ENCODE measurements at places on chromosomes 16 and 17.

- peak; percentile 15 for DNase-seq
These were observed 4.8 kb downstream of the GSG1L2 start for GRCh38 chr17:9817086-9817485.

- peak; percentile 42 for DNase-seq
These were observed 1.2 kb downstream of the NGFR start for GRCh38 chr17:49496183-49496866.

GRCh38 chr17:41773190-41773588, 13.3 kb downstream of the JUP start:
- DNase-seq: peak; percentile 86

- no peak for DNase-seq
These were observed 43.5 kb upstream of the KLHDC4 start for GRCh38 chr16:87809150-87809902.

DNA sequence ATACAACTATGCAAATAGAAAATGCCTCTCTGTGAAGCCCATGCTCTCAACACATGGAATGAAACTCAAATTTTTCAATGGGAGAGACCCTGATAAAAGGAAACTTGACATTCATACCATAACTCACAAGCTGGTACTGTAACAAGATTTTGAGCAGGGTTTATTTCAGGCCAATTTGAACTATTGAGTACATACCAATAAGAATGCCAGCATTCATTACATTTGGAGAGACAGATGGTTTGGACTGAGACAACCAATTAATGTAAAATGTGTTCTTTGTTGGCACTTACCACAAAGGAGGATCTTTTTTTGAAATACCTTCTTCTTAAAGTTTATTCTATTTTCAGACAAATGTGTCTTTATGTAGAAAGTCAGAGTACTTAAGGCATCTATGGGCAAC, 1357.0 kb upstream of the GOT2 start:
- no peak for DNase-seq

DNA sequence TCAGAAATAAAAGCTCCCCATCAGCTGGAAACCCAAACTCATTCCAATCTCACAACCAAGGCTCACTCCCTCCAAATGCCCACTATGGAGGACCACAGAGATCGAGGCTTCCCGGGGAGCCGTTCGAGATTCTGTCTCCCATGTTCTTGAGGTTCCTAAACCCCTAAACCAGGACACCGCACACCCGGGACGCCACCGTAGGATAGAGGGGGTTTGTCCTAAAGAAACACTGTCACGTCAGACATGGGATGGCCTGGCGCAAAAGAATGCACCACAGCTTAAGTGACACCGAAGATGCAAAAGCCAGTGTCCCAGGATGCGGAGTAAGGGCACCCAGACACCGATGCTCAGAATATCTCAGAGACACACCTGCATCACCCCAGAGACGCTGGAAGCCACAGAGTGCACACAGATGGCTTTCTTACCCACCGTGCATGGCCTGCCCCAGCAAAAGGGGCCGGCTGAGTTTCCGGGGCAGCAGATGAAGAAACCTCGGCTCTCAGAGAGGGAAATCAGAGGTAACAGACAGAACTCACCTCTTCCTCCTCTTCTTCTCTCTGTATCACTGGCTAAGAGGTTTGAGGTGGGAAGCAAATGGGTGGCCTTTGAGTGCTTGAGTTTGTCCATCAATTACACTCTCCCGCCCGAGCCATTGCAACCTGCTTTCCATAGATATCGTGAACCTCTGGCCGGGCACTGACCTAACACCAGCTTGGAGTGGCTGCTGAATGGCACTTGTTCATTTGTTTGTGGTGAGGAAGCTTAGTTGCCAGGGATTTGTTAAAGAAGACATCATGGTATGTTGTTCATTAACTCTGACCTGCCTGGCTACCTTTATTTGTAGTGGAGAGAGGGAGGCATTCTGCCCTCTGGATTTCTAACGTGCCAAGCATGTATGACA, 65.1 kb upstream of the TNRC6C start:
- no peak for DNase-seq

- peak; percentile 87 for DNase-seq
These were observed 142.9 kb upstream of the MYOCD start for GRCh38 chr17:12522743-12523183.

- DNase-seq: peak; percentile 74
These were observed 8.0 kb downstream of the TNRC6A start for GRCh38 chr16:24737391-24737871.

Data from fibroblast of skin of back (primary cell).